ENCODE measurements at places on chromosomes 11 and 22.

GRCh38 chr11:18706330-18707243 is 8.0 kb downstream of the TMEM86A start:
- no peaks in the 10 kb centered on the region for H3K36me3 ChIP-seq
- H3K27ac ChIP-seq = peak overlapping the region; percentile 98
- peak overlapping the region; percentile 98 for H3K4me3 ChIP-seq
- no peaks in the 10 kb centered on the region for H3K27me3 ChIP-seq

DNA sequence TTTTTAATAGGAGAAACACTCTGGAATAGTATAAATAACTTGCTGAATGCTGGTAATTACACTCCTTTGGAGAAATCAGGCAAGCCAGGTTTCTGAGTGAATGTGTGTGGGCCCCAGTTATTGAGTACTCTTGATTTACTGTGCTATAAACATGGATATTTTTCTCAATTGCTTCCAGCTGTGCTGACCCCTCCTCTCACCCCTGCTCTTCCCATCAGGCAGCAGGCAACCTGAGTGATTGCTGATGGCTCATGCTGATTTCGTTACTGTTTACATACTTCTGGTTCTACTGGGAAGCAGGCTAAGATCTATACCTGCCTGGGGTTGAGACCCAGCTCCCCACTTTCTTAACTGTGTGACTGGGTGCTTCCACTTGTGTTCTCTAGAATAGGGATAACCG is 68.5 kb downstream of the DHCR7 start:
- H3K27me3 ChIP-seq = peaks cover 22% of the 10 kb centered on the region
- H3K4me1 ChIP-seq = no peaks in the 10 kb centered on the region
- no peak for DNase-seq
- no peaks in the 10 kb centered on the region for H3K36me3 ChIP-seq

DNA sequence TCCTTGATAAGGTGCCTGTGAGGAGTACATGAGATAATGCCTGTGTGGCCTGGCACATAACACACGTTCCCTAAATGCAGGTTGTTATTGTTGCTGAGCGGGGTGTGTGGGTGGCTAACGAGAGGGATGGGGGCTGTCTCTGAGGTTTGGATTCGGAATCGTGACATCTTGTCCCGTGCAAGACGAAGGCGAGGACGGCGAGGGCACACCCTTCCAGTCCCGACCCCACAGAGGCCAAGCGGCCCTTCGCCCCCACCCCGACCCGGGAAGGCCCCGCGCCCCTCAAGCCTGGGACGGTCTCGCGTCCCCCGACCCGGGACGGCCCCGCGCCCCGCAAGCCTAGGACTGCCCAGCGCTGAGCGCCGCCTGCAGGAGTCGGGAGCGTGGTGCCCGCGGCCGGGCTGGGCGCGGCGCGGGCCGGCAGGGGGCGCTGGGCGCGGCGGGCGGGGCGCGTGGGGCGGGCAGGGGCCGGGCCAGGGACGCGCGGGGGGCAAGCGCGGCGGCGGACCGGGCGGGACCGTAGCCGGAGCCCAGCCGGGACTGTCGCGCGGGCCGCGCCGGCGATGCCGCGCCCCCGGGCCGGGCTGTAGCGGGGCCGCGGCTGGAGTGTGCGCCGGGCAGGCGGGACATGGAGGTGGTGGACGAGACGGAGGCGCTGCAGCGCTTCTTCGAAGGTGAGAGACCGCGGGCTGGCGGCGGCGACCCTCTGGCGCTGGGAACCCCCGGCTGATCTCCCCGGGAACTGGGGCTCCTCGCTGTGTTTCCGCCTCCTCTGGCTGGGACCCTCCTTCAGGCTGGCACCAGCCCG is at the start of gene MYRF:
Gene MYRF (plus strand): TSS at position 520 of the 808 bp plus-strand sequence. CDS start 109 bp downstream, at position 629.
- H3K4me1 ChIP-seq = peaks cover 18% of the 10 kb centered on the region
- H3K27ac ChIP-seq = no peak within 1 kb of the TSS
- H3K27me3 ChIP-seq = peaks cover 21% of the 10 kb centered on the region
- peak; percentile 55 for DNase-seq

DNA sequence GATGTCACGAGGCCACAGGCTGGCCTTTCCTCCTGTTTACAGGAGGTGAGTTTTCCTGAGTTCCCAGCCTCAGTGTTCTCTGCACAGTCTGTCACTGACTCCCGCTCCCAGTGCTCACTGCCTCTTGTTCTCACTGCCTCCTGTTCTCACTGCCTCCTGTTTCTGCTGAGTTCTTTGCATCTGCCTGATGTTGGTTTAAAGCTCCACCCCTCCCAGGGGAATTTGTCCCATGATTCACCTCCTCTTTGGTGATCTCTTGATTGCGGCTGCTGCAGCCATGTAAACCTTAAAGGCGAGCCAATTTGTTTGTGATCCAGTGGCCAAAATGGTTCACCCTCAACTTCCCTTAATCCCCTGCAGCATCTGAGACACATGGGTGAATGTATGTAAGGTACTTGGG is 6.0 kb upstream of the TUBA8 start:
- H3K36me3 ChIP-seq = peaks cover 28% of the 10 kb centered on the region
- no peak for DNase-seq
- peaks cover 4% of the 10 kb centered on the region for H3K4me1 ChIP-seq
- H3K4me3 ChIP-seq = no peak overlapping the region
- H3K27ac ChIP-seq = no peak overlapping the region
- H3K27me3 ChIP-seq = peaks cover 6% of the 10 kb centered on the region

DNA sequence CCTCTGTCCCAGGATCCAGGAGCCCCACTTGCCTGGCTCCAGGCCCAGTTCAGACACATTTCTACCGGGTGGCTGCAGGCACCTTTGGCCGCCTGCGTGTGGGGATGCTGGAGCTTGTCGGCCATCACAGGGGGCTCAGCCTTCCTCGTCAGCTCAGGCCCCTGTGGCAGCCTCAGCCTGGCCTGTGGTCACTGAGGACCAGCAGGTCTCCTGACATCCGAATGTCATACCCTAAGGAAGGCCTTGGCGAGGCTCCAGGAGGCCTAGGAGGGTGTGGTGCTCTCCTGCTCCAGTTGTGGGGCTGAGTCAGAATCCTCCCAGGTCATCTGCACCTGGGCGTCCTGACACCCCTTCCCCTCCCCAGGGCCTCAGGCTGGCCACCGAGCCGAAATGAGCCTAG is 14.9 kb upstream of the SOX10 start:
- no peaks in the 10 kb centered on the region for H3K36me3 ChIP-seq
- peaks cover 26% of the 10 kb centered on the region for H3K4me1 ChIP-seq
- no peak for DNase-seq
- H3K27me3 ChIP-seq = no peaks in the 10 kb centered on the region
- H3K4me3 ChIP-seq = no peak overlapping the region

- H3K4me1 ChIP-seq = no peaks in the 10 kb centered on the region
- H3K36me3 ChIP-seq = no peaks in the 10 kb centered on the region
- no peak overlapping the region for H3K4me3 ChIP-seq
- no peak for DNase-seq
These were observed 11.1 kb upstream of the B3GAT1 start for GRCh38 chr11:134423106-134423505.

GRCh38 chr11:46122945-46123715 is 1.9 kb upstream of the PHF21A start:
- peak overlapping the region; percentile 33 for H3K4me3 ChIP-seq
- no peak overlapping the region for H3K27ac ChIP-seq
- peaks cover 37% of the 10 kb centered on the region for H3K4me1 ChIP-seq
- DNase-seq = no peak

DNA sequence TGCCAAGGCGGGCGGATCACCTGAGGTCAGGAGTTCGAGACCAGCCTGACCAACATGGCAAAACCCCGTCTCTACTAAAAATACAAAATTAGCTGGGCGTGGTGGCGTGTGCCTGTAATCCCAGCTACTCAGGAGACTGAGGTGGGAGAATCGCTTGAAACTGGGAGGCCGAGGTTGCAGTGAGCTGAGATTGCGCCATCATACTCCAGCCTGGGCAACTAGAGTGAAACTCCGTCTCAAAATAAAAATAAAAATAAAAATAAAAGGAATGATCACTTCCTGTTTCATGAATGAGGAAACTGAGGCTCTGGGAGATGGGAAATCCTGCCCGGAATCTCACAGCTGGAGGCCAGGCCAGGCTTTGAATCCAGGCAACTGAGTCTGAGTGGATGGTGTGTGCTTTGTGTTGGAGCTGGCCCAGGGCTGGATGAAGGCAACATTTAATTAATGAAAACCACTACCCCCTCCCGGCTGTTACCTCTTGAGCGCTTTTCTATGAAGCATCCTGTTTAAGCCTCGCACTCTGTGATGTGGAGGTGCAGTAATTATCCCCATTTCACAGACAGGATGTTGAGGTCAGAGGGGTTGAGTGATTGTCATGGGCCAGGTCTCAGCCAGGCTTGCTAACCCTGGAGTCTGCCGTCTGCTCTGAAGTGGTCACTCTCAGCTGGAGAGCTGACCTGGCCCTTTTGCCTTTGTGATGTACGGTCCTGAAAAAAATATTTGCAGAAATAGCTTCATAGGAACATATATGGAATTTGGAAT is 27.8 kb downstream of the LRP5 start:
- H3K27ac ChIP-seq = peak overlapping the region; percentile 43
- H3K36me3 ChIP-seq = no peaks in the 10 kb centered on the region

GRCh38 chr11:64566915-64567891 is 23.8 kb upstream of the SLC22A12 start:
- no peak overlapping the region for H3K4me3 ChIP-seq
- no peak for DNase-seq
- no peaks in the 10 kb centered on the region for H3K36me3 ChIP-seq
- H3K27me3 ChIP-seq = no peaks in the 10 kb centered on the region

DNA sequence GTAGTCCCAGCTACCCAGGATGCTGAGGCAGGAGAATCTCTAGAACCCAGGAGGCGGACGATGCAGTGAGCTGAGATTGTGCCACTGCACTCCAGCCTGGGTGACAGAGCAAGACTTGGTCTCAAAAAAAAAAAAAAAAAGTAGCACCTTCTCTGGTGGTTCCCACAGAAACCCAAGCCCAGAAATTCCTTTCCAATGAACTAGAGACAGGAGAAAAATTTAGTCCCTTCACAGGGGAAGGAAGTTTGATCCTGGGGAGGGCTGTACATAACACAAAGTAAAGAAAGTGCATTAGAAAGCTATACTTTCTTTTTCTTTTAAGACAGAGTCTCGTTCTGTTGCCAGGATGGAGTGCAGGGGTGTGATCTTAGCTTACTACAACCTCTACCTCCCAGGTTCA is 25.5 kb upstream of the APOA1 start:
- no peak for DNase-seq
- H3K4me3 ChIP-seq = no peak overlapping the region
- H3K4me1 ChIP-seq = no peaks in the 10 kb centered on the region
- no peak overlapping the region for H3K27ac ChIP-seq
- H3K27me3 ChIP-seq = no peaks in the 10 kb centered on the region

DNA sequence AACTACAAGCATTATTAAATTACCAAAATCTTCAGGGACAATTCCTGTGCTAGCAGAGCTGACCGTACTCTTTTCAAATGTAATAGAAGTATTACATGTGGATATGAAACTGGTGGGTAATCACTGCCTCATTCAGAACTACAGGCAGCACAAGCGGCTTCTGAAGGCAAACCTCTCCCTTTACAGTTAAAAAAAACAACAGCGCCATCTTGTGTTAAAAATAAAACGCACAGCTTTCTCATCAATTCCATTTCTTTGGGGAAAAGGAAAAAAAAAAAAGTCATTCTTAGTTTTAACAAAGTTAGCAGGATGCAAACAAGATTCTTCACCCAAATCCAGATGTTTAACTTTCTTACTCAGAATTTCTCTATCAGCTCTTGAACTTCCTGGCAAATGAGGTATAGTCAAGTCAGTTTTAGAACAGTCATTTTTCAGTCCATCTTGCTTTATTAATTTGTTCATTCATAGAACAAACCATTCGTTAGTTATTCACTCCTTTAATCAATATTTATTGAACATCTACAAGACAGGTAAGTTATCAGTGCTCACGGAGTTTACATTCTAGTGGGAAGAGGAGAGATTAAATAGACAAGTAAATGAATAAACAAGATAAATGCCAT is 331.8 kb upstream of the MPPED2 start:
- H3K36me3 ChIP-seq = no peaks in the 10 kb centered on the region
- peaks cover 2% of the 10 kb centered on the region for H3K4me1 ChIP-seq

DNA sequence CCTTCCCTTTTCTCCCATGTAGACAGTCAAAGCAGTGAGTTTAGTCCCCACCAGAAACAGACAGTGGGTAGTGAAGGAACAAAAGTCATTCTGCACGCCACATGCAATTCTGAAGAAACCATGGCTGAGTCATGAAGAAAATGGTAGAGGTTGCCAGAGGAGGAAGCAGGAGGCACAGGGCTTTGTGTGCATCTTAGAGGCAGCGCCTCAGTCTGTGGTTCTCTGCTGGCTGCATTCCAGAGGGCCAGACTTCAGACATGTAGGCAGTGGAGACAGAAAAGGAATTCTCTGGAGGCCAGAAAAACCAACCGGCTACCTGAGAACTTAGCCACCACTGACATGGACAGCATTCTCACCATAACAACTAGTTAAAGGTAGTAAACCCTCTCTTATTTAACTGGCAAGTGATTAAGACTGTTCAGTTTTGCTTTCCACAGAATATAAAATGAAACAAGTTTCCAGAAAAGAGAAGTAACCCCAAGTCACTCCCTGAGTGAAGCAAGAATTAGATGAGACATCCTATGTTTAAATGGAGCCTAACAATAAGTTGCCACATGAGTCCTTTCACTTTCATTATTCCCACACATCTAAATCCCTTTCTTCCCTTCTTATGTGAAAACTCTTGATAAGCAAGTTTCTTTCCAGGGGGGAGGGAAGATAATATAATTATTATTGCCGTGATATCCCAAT is 556.1 kb downstream of the SOX6 start:
- DNase-seq = no peak
- H3K4me1 ChIP-seq = peaks cover 2% of the 10 kb centered on the region
- H3K4me3 ChIP-seq = no peak overlapping the region
- H3K27me3 ChIP-seq = no peaks in the 10 kb centered on the region

- no peak for DNase-seq
- H3K4me3 ChIP-seq = no peak overlapping the region
- H3K27me3 ChIP-seq = no peaks in the 10 kb centered on the region
- H3K4me1 ChIP-seq = no peaks in the 10 kb centered on the region
These were observed 247.5 kb upstream of the ZBED5 start for GRCh38 chr11:11105361-11105760.

DNA sequence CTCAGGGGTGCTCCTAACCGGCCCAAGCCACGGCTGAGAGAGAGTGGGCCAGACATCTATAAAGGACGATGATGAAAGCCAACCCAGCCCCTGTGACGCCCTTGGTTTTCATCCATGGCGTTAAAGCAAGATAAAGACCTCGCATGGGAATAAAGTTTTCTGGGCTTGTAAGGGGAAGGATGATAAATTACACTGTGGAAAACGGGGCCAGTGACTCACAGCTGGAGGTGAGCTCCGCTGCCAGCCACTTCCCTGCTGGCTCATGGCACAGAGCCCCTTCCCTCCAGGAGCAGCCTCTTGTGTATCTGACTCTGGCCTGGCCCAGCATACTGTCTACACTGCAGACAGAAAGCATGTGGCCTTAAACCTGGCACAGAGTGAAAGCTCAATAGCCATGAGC is 503.2 kb upstream of the B3GAT1 start:
- H3K4me3 ChIP-seq = no peak overlapping the region
- no peak for DNase-seq
- no peaks in the 10 kb centered on the region for H3K4me1 ChIP-seq
- peaks cover 6% of the 10 kb centered on the region for H3K27me3 ChIP-seq
- no peak overlapping the region for H3K27ac ChIP-seq

GRCh38 chr22:28074526-28074925 is 155.5 kb upstream of the PITPNB start:
- no peak overlapping the region for H3K27ac ChIP-seq
- no peak overlapping the region for H3K4me3 ChIP-seq
- H3K36me3 ChIP-seq = peaks cover 7% of the 10 kb centered on the region
- H3K27me3 ChIP-seq = no peaks in the 10 kb centered on the region
- H3K4me1 ChIP-seq = no peaks in the 10 kb centered on the region

All from naive thymus-derived CD8-positive, alpha-beta T cell (primary cell).